ENCODE measurements at places on chromosomes 5 and 9. TPM values are rescaled to one million over a fixed set of nuclear protein-coding genes. Genes with fewer than 3 reads are reported as not detected.

DNA sequence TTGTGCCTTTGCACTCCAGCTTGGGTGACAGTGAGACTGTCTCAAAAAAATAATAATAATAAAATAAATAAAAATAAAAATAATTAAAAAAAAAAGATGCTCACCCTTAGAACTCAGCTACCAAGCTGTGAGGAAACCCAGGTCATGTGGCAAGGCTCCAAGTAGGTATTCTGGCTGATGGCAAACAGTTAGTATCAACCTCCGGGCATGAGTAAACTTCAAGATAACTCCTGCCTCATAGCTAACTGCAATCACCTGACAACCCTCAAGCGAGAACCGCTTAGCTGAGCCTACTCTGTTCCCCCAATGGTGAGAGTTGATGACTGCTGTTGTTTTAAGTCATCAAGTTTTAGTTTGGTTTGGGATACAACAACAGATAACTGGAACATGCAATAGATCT, 6.1 kb upstream of the SLC44A1 start:
- no peak for DNase-seq

GRCh38 chr5:161513942-161514341, 32.6 kb downstream of the GABRB2 start:
- no peak for DNase-seq

DNA sequence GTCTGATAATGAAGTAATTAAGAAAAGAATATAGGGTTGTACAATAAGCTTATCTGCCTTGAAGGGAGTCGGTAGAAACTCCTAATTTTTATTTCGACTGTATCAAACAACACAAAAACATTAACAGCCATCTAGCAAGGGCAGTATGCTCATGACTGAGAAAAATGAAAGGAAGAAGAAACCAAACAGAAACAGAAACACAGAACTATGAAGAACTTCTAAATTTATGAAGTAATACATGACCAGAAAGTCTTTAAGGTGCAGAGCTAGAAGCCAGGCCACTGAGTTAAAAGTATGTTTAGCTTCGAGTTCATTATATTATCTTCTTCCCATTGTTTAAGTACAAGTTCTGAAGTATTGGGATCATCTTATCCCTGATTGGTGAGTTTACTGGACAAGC, 367.3 kb upstream of the C9orf72 start:
- DNase-seq, result no peak

GRCh38 chr5:5494489-5495402, 72.3 kb downstream of the ICE1 start:
- DNase-seq, result no peak

- DNase-seq, result peak; percentile 9
These were observed 111.3 kb upstream of the NR5A1 start for GRCh38 chr9:124618476-124618875.

The SLC25A48 gene
- polyA plus RNA-seq, result 0.18 TPM

All from A549 (cell line).